ENCODE measurements at places on chromosomes 11 and 22. TPM values are rescaled to one million over a fixed set of nuclear protein-coding genes. Genes with fewer than 3 reads are reported as not detected.

Gene SORL1
- 76.3 TPM for total RNA-seq

Gene BEST1
- 1.2 TPM for total RNA-seq

Gene RAPSN
- total RNA-seq, result not detected

Gene IL18
- total RNA-seq, result 2.0 TPM

Gene DYNC2H1
- total RNA-seq, result 94.1 TPM

Gene SLC29A2
- total RNA-seq, result 1.4 TPM

Gene TAF10
- 15.3 TPM for total RNA-seq

DNA sequence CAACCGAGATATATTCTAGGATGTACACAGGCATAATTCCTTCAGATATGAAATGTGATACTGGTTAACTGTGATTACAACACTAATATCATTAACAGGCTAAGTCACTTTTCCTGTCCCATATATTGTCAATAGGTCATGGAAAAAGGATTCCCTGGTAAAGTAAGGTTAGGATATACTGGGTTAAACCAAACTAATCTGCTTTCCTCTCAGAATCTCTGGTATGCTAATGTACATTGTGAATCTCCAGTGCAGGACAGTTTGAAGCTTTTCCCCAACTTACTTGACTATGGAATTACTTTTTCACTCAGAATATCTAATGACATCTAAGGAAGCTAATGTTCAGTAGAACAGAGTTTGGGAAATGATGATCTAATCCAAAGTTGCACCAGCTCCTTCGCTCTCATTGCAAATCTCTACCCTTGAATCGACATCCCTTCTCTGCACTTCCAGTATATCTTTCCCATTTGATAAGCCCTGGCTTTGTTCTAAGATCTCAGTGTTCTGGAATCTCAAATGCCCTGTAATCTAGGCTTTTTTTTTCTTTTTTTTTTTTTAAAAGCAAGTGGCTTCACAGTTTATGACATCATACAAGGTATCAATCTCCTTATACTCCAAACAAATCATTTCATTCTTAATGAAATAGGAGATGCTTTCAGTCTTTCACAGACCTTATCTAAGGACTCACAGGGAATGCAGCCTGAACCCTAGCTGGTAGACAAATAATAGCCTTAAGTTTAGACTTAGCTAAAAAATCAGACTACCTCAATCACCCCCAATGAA is 43.8 kb downstream of the COPB1 start:
- no peak for DNase-seq

- DNase-seq, result no peak
Observed at GRCh38 chr11:117885777-117886176, 9.3 kb upstream of the FXYD6 start.

GRCh38 chr11:72740060-72740424 is 12.2 kb downstream of the ARAP1 start:
- no peak for DNase-seq

GRCh38 chr22:33842006-33842354 is 78.3 kb downstream of the LARGE1 start:
- DNase-seq, result no peak

GRCh38 chr11:1506981-1507380 is 20.4 kb upstream of the MOB2 start:
- no peak for DNase-seq

- DNase-seq, result no peak
Observed at GRCh38 chr11:80167766-80168165, 726.9 kb upstream of the TENM4 start.

GRCh38 chr11:1197886-1198560 is 24.8 kb upstream of the MUC5B start:
- no peak for DNase-seq

Data from occipital lobe (tissue), 3 donors.